Suppressor macrophage treated with lipopolysaccharide for 4 hours (primary cell): ENCODE measurements at places on chromosomes 12 and 14.

DNA sequence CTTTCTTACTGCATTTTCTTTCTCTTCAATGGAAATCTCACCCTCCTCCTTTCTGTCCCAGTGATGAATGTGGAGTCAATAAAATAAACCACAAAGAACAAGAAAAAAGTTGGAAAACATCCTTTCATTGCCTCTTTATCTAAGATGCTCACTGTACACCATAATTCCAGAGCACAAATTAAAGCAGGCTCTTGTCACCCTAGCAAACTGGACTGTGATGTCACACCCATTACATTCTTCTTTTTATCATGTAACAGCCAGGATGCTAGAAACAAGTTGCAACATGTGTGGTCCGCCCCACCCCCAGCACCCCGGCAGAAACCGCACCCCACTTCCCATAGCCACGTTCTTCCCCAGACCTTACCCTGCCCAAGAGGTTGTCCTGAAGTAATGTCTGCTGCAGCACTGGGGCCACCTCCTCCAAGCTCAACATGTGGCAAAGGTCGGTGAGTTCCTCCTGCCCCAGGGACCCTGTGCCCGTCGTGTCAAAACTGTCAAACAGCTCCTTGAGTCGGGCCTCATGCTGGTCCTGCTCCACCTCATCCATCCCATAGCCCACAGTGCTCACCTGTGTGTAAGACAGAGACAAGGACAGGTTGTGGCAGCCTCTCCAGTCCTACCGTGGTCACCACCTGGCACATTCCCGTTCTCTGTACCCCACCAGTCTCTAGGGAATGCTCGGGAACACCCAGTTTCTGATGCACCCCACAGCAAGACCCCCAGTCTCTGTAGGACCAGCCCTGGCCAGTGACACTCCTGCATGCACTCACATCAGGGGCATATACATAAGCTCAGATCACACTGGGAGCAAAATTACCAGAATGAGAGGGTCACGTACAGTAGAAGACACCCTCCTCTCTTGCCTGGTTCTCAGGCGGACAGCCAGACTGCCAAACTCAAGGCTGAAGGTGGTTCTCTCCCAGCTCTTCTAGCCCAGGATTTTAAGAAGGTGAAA is 9.2 kb downstream of the NIN start:
- DNase-seq = peak; percentile 31

DNA sequence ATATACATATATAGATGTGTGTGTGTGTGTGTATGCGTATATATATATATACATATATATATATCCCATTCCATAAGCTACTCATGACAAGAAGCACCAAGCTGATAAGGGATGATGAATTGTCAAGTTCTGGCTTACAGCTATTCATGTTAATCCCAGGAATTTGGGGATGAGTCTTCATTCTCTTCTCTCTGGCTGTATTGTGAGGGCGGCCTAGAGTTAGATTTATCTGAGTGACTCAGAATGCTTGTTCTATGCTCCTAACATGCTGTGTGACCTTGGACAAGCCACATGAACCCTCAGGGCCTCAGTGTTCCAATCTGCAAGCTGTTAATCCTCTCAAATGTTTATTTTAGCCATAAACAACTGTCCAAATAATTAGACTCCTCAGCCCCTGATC is 749.0 kb downstream of the MED13L start:
- DNase-seq = no peak

DNA sequence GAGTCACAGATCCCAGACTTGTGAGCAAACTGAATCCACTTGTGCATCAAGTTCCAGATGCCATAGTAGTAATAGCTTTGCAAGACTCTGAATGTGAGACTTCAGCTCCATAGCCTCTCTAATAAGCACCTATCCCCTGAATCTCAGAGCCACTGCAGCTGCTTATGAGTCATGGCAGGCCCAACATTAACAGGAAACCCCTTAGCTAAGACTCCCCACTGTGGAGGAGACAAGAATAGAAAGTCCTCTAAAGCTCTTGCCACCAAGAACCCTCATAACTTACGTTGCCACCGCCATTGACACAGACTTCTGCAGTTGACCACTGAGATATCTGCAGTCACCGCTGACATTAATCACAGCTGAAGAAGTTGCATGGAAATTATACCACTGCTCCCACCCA is 62.9 kb upstream of the PDE3A start:
- DNase-seq = no peak

DNA sequence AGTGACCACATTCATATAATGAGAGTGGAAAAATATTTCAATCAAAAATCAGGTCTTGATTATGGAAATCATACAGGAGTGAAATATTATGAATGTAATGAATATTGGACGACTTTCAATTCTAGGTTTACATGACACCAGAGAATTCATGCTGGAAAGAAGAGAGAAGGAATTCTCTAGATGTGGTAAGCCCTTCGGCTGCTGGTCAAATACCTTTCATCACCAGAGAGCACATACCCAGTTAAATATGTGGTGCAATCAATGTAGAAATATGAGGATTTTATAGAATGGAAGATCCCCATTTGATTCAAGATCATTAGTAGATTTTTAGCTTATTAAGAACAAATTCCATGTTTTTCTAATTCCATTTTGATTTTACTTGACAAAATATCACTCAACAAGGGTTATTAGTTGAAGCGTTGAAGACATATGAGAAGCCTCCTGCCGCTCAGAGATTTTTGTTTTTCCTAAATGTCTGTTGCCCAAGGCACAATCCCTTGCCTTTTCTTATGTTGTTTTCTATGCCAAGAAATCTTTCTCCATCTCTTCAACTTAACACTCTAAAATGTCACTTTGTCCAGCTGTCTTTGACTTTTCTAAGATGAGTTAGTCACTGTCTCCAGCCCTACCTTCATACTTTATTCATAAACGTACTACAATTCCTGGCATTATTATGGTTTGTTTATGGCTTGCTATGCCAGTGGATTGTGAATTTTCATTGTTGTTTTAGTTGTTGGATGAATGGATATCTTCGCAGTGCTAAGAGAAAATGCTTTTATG is 72.8 kb upstream of the ZDHHC17 start:
- no peak for DNase-seq

- no peak for DNase-seq
Observed at GRCh38 chr14:71474301-71475265, 457.6 kb upstream of the RGS6 start.

GRCh38 chr12:29208060-29208459 is 59.0 kb downstream of the FAR2 start:
- DNase-seq = peak; percentile 80

DNA sequence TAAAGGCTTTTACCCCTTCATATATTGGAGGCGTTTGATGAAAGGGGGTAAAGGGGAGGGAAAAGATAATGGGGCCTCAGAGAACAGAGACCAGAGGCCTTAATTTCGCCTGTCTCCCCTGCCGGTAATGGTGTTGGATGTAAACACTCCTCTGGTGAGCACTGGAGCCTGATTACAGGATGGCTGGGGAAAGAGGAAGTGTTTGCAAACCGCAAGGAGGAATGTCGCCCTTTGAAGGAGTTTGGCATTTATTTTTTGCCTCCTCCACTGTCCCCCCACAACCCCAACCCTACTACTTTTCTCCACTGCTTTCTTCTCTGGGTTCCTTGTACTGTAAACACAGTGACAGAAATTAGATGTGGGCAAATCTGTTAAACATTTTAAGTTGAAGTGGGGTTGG is 211.9 kb upstream of the TBX3 start:
- no peak for DNase-seq

DNA sequence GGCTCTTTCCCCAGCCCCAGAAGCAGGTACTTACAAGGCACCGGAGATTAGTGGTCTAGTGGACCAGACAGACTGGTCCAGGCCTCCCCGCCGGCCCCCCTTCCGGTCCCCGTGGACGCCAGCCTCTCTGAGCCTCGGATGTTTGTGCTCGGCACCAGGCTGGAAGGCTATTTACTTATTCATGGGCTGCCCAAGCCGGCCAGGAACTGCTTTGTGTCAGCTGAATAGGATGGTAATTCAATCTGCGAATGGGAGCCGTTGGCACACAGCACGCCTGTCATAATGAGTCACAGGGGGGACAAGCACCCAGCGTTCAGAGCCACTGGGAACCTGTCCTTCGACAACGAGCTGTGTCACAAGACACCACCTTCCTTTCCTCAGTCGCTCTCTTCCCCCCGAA is 82.3 kb downstream of the RIMBP2 start:
- DNase-seq = no peak

GRCh38 chr14:88299865-88300530 is 23.1 kb downstream of the KCNK10 start:
- peak; percentile 78 for DNase-seq

GRCh38 chr14:105760691-105761344 is 234.4 kb downstream of the TMEM121 start:
- no peak for DNase-seq

GRCh38 chr12:124551268-124552144 is 15.9 kb downstream of the NCOR2 start:
- DNase-seq = peak; percentile 91

GRCh38 chr12:24664161-24664880 is 284.6 kb downstream of the BCAT1 start:
- DNase-seq = peak; percentile 86

GRCh38 chr12:100955139-100955538 is 160.6 kb downstream of the ANO4 start:
- no peak for DNase-seq

GRCh38 chr12:3536096-3536875 is 45.3 kb downstream of the PRMT8 start:
- DNase-seq = no peak

- no peak for DNase-seq
Observed at GRCh38 chr14:67539116-67539515, 6.0 kb downstream of the PLEKHH1 start.

- peak; percentile 52 for DNase-seq
Observed at GRCh38 chr14:85296456-85297210, 233.3 kb upstream of the FLRT2 start.

- peak; percentile 94 for DNase-seq
Observed at GRCh38 chr12:57340104-57340503, 89.1 kb upstream of the STAC3 start.

DNA sequence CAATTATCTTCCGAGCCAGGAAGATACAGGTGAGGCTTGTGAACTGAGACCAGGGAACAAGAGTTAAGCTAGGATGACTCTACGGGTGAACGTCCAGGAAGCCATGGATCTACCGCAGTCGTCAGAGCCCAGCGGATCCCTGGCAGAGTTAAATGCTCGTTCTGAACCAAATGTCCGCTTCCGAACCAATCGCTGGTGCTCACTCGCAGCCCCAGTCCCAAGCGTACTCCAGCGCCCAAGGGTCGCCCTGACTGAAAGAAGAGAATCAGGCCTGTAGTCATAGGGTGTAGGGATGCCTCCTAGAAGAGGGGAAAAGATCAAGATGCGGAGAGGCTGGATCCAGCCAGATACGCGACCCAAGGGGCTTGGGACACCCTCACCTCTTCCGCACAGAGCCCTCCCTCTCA is 283 bp downstream of the VIPAS39 start:
- DNase-seq = no peak

DNA sequence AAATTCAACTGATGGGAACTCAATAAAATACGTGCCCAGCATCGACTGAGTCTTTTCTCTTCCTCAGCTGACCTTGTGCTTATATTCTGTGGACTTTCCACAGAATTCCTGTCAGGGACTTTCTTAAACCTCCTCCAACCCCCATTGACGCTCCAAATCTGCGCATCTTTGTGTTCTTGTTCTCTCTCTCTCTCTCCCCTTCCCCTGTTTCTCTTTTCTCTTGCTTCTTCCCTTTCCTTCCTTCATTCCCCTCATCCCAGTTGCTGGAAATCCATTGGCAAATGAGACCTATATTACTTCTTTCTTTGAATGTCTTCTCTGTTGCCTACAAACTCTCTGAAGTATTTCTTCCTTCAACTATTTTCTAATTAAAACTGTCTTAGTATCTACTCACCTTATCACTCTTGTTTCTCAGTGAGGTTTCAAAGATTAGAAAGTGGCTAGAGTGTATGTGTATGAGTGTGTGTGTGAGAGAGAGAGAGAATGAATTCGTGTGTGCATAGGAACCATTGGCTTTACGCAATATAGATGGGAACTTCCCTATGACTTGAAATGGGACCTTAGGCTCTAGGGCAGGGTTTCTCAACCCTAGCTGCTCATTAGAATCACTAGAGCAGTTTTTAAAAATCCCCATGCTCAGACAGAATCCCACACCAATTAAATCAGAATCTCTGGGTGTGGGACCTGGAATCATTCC is 41.8 kb upstream of the DHRS7 start:
- DNase-seq = peak; percentile 66

DNA sequence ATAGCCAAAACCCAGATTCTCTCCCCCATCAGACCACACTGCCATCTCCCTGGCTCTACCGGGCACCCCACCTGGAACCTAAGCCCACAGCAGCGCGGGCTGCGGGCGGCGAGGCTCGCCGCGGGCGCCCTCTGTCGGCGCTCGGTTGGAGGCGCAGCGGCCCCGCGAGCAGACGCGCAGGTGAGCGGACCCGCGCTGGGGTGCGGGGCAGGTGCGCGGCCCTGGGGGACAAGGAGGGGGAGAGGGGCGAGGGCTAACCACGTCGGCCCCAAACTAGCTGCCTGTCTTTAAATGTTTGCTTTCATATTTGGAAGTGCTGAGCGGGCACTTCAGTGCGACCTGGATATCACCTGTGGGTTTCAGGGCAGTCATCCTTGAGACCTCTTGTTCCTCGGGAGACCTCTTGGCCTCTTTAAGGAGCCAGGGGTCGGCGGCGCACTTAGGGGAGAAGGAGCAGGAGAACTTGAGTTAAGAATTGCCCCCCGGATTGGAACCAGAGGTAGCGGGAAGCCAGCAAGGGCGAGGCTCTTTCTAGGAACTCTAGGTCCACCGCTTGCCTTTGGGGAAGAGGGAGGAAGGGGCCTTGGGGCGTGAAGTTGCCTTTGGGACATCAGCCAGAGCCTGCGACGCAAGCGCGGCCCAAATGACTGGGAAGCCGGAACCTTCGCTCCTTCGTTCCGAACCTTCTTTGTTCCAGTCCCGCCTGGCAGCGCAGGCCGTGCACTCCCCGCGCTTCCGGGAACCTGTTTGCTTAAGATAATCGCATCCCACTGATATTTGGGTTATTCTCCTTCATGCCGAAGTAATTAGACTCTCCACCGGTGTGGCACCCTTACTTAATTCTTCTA is 78.7 kb downstream of the NEDD1 start:
- peak; percentile 23 for DNase-seq

DNA sequence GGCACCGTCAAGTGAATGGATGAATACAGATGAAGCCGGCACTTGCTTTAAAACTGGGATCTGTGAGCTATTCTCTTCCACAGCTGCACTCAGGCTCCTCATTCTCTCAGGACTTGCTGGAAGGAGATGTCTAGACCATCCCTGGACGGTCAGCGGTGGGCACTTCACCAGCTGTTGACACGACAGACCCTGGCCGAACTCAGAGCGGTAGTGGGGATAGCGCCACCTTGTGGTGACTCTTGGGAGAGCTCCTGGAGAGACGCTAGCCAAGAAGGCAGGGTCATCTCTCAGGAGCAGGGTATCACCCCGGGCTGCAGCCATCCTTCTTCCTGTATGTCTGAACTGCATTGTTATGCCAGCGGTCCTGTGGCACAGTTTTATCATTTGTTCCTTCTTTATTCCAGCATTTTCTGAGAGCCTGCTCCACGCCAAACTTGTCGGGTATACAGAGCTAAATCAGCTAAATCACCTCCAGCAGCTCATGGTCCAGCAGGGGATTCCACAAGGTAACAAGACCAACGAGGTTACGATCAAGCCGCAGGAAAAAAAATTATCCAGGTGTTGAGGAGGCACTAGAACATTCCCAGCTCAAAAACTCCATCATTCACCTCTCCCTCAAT is 10.0 kb downstream of the WNT1 start:
- peak; percentile 83 for DNase-seq
